GM03348 (cell line): ENCODE measurements at places on chromosomes 2 and 18.

- no peak for DNase-seq
Measured at GRCh38 chr2:235663875-235664274, 170.0 kb downstream of the AGAP1 start.

GRCh38 chr2:241092677-241093076, 9.4 kb downstream of the MTERF4 start:
- no peak for DNase-seq

- peak; percentile 24 for DNase-seq
Measured at GRCh38 chr2:119760956-119761275, 1.2 kb downstream of the PTPN4 start.

- DNase-seq = peak; percentile 56
Measured at GRCh38 chr18:75208155-75208835, 644 bp downstream of the PTGR3 start.

DNA sequence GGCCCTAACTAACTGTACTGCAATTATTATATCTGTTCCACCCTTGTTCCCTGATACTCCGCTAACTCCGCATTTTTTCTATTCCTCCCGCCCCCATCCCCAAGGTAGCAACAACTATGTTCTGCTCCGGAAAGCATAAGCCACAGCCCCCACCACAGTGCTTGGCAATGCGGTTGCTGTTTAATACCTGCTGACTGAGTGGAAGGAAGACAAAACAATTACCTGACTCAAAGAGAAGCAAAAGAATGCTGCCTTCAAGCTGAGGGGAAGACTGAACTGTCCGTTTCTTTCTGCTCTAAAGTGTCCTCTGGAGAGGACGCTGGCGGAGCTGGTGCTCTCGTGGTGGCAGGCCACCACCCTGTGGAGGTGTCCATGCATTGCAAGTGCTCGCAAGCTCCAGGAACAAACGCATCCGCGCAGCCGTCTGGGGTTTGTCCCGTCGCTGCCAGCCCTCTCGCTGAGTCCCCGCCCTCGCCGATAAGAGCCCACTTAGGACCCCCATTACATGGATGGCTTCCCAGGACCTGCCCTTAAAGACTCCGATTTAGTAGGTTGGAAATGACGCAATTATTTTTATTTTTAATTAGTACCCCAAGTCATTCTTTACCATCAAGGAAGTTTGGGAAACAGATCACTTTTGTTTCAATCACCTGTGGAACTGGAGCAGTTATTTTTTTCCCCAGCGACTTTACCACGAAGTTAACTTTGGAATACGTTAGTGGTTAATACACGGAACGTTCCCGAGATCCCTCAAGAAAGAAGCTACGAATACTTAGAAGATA, 1.6 kb upstream of the MYL12A start:
- DNase-seq = peak; percentile 86

DNA sequence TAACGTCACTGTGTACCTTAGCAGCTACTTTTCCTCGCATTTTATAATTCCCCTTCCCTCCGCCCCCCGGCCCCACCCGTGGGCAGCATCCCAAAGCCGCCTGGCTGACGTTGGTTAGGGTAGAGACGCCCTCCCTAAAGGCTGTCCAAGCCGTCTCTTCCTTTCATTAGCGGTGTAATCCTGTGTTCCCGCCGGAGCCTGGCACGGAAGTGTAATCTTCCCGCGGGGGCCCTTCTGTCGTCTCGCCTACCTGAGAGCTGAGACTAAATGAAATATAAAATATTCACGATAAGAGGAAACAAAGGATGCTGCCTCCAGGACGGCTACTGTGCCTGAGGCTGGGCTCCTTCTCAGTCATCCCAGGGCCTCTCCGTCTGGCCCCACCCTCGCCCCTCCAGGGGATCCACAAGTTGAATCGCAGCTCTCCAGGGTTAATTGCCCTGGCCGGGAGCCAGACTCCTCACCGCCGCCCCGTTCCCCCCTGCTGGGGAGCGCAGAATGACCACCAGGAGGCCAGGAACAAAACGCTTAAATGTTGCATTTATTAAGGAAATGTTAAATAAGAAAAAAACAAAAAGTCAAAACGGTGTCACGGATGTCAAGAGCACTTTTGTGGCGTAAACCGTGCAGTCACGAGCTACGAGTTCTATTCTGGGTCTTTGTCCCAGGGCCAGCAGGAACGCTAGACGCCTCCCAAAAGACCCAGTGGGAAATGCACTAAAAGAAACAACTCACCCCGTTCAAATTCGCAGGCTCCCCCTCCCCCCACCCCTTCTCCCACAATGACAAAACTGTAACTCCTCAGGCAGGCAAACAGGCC, 1.5 kb downstream of the RPRM start:
- DNase-seq = peak; percentile 7

DNA sequence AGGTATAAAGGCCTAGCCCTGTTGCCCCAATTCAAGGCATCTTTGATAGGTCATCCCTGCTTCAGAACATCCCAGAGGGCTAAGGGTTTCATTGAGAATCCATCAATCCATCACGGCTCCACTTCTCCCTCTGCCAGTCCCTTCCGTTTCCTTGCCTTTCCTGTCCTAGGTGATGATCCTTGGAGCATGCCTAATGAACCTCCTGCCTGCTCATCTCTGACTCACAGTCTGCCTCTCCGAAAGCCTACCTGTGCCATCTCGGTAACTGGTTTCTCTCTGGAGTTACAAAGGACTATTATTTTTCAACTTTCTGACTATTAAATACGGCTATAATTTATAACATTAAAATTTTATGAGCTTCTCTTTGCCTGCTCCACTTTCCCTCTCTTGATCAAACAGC, 36.7 kb upstream of the OSBPL6 start:
- no peak for DNase-seq

- DNase-seq = peak; percentile 55
Measured at GRCh38 chr2:208006833-208007232, 18.5 kb downstream of the PLEKHM3 start.

- no peak for DNase-seq
Measured at GRCh38 chr18:24094561-24094960, 44.3 kb upstream of the CABYR start.

DNA sequence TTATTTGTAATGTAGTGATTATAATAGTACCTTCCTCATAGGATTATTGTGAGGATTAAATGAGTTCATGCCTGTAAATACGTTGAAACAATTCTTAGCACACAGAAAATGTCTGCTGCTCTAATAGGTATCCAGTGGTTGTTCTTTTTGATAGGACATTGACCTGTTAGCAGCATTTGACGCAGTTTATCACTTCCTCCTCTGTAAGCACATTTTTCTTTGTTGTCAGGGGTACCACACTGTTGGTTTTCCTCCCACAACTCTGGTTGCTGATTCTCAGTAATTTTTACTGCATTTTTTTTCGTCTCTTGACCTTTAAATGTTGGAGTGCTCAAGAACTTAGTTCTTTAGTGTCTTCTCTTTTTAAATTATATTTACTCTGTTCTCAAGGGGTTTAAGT, 15.4 kb downstream of the PPM1B start:
- DNase-seq = no peak
